ENCODE measurements at places on chromosomes 5 and 9. TPM values are rescaled to one million over a fixed set of nuclear protein-coding genes. Genes with fewer than 3 reads are reported as not detected.

DNA sequence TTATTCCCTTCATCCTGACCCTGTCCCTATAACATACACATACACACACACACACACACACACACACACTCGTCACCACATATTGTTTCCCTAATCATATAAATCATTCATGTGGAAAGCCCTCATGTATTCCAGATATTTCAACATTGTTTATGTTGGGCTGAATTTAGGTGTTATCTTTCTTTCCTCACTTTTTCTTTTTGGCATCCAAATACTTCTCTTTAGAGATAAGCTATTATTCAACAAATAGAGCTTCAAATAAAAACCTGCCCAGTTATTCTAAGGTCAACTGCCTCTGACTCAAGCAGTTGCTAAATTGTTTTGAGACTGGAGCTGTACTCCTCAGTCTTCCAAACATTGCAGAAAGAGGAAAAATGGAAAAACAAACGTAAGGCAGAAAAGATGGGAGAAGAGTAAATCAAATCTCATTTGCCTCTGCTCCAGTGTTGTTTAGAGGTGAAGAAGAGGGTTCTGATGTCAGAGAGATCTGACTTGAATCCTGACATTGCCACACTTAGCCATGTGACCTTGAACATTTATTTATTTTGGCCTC lies 215.7 kb downstream of the GAS1 start:
- no peak for DNase-seq

- no peak for DNase-seq
These were observed 454.9 kb downstream of the ENC1 start for GRCh38 chr5:74185599-74185998.

DNA sequence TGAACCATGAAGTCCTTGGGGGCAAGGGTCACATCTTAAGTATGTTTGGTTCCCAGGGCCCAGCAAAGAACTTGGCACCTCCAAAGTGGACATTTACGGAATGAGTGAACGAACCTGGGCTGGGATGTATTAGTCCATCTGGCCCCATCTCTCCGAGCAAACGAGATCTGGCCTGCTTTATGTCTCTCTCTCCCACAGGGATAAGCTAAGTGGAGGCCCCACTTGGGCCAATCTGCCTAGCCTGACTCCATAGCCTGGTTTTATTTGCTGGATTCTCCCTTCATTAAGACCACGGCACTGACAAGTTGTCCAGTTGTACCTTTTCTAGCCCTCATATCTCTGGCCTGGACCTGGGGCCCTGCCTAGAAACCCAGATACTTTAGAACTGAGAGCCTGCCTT lies 2.1 kb downstream of the TTLL11 start:
- DNase-seq, result no peak

LYSMD3 gene
- polyA plus RNA-seq, result 31.7 TPM

SHISAL2B gene
- polyA plus RNA-seq, result not detected

IFNK gene
- not detected for polyA plus RNA-seq

Measured in left renal cortex interstitium (tissue), 4 donors.